Activated CD4-positive, alpha-beta T cell treated with anti-CD3 and anti-CD28 coated beads, Interleukin-2, amount 50 U/mL, for 24 hours (primary cell): ENCODE measurements at places on chromosomes 16 and 17.

- DNase-seq: no peak
These were observed 1165.8 kb upstream of the GOT2 start for GRCh38 chr16:59899940-59900339.

DNA sequence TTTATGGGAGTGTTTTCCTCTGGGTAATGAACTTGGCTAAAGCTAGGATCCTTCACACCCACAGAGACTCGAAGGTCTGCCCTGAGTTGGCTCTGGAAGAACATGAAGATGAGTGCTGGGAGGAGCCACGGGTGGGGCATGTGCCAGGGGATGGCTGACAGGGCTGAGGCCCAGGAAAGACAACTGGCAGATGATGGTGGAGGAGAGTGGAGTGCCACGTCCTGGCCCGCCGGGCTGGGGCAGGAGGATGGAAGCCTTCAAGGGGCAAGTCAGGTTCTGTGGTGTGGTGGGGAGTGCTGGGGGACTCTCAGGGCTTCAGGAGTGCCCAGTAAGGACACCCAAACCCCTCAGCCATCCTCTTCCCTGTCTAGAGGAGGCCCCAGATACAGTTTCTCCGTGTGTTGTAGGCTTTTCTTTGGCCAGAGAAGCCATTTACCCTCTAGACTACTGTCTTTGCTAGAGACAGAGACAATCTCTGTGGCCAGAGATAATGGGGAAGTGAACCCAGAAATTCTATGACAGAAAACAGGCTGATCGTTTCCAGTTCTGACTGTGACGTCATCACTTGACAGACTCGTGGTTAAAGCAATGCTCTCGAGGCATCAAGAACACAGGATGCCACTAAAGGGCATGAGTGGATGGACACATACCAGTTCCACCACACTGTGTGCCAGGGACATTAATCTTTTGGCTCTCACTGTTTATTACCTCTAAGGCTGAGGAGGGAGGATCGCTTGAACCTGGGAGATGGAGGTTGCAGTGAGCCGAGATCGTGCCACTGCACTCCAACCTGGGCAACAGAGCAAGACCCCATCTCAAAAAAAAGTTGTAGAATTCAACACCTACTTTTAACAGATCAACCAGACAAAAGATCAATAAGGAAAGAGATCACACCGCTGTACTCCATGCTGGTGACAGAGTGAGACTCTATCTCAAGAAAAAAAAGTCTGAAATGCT is 18.6 kb upstream of the SLC5A10 start:
- no peak for DNase-seq

GRCh38 chr17:57084361-57084801 is 665 bp upstream of the AKAP1 start:
- DNase-seq: no peak

DNA sequence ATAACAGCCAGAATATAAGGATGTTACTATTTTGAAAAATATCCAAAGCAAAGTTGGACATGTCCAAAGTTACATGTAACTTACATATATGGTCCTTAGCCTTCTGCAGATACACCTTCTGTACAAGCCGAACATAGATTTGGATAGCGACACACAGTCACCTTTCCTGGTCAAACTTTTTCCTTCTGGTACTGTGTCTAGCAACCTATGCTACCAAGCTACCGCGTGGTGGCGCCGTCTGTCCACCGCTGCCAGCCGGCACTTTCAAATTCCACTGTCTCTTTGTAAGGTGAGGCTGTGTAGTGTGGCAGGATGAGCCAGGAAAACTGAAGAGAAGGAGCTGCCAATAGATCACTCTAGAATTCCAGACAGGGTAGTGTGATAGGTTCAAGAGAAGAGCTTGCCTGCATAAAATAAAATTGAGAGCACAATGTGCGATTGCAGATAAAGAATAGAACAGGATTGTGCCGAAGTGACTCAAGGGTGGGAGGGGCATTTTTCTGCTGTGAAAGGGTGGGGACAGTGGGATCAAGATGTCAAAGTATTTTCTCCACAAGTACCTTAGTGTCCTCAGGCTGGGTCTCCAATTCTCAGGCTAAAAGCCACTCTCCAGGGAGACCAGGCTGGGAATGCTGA is 366.9 kb downstream of the SLC39A11 start:
- no peak for DNase-seq

GRCh38 chr17:76410328-76410965 is 26.0 kb downstream of the SPHK1 start:
- no peak for DNase-seq
